ENCODE measurements at places on chromosomes 1 and 21.

GRCh38 chr1:31031330-31032143 lies 34.0 kb downstream of the PUM1 start:
- DNase-seq, result no peak

DNA sequence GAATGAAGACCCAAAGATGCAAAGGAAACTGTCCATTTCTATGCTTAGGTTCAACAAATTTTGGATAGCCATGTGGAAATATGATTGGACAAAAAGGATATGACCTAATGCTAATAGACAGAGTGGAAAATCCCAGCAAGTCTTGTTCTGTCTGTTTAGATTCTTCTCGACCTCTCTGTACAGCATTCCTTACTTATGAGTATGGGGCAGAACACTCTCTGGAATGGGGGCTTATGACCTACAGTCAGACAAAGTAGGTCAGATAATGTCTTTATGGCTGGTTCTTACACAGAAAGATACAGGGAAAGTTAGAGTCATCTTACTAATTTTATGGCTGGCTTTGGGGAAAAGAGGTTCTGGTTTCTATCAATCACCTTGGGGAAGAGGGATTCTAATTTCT lies 2.8 kb downstream of the GCSAML start:
- DNase-seq, result no peak

GRCh38 chr21:27674041-27674615 lies 707.2 kb upstream of the ADAMTS5 start:
- DNase-seq, result no peak

DNA sequence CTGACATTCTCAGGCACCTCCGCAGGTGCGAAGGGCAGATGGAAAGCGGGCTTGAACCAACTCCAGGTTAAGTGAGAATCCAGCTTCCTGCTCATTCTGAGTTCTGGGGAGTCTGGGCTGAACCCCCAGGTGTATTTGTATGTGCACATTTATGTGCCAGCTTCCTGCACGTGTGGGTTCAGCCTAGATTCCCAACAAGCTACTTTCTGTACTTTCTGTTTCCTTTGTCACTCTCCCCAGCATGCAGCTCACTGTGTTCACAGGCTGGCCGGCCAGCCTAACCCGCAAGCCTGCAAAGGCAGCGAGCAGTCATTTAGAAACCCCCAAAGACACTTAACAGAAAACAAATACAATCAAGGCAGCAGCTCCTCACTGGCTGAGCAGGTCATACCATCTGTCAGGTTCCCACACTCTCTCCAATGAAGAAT lies 1.3 kb upstream of the IL19 start:
- no peak for DNase-seq

- no peak for DNase-seq
Observed at GRCh38 chr1:41840592-41841246, 78.0 kb downstream of the HIVEP3 start.

DNA sequence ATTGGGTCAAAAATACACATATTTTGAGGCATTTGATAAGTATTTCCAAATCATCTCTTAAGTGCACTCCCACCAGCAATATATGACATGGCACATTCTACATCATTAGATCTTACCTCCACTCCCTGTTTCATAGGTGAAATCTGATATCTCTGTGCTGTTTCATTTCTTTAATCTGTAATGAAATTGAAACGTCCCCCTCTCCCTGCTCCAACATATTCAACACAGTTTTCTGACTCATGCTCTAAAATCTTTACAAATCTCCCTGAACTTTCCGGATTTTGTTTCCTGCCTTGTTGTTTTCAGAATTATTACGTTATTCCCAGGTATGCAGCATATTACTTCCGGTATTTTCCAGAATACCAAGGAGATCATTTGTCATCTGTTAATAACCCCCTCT lies 66.1 kb upstream of the AKT3 start:
- no peak for DNase-seq

DNA sequence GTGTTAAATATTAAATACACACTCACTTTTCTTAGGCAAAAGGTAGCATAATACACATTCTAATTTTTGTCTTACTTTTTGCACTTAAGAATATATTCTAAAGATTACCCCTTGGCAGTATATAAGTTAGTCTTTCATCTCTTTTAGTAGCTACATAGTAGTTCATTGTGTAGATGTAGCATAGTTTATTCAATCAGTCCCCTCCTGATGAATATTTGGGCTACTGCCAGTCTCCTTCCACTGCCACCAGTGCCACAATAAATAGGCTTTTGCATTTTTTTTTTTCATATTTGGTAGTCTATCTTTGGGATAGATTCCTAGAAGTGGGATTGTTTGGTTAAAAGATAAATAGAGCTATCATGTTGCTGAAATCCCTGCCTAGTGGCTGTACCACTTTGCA lies 388.8 kb upstream of the RUNX1 start:
- no peak for DNase-seq

GRCh38 chr21:45636951-45637646 lies 6.4 kb upstream of the PCBP3 start:
- DNase-seq, result no peak

- no peak for DNase-seq
Observed at GRCh38 chr1:41598325-41598724, 113.8 kb upstream of the EDN2 start.

GRCh38 chr1:4018466-4019146 lies 118.5 kb upstream of the C1orf174 start:
- no peak for DNase-seq

GRCh38 chr21:26443291-26443690 lies 129.8 kb downstream of the CYYR1 start:
- DNase-seq, result no peak

- DNase-seq, result peak; percentile 32
Observed at GRCh38 chr1:47679301-47679791, 241.5 kb downstream of the FOXD2 start.

- DNase-seq, result peak; percentile 55
Observed at GRCh38 chr1:169308313-169309039, 59.1 kb downstream of the NME7 start.

- no peak for DNase-seq
Observed at GRCh38 chr21:29506947-29507346, 208.2 kb downstream of the BACH1 start.

DNA sequence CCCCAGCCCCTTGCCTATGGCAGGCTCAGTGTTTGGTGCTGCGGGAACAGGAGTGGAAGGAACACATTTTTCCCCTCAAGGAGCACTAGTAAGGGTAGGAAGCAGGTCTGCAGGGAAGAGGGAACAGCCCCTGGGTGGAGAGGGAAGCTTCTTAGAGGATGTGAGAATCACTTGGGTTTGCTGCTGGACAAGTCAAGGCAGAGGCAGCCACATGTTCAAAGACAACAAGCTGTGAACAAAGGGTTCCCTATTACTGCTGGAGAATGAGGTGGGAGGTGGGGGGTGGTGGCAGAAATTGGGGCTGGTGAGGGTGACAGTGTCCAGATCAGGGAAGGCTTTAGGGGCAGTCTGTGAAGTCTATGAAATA lies 24.8 kb upstream of the CITED4 start:
- DNase-seq, result no peak
